ENCODE measurements at places on chromosomes 3 and 15. TPM values are rescaled to one million over a fixed set of nuclear protein-coding genes. Genes with fewer than 3 reads are reported as not detected.

DNA sequence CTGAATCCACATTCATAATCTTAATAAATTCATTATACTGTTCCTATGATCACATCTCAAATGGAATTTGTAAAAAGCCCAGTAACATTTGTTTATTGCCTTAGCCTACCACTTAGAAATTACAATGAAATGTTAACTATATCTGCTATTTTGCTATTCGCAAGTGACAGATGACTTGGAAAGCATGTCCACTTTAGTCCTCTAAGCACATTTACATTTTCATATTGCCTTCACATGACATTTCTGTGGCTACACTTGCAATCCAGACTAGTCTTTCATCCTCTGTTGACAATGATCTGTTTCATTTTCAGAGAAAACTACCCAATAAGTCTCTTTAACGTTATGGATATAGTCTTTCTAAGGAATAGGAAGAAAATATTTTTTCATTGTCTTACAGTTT lies 741.8 kb downstream of the FHIT start:
- no peak overlapping the region for H3K27ac ChIP-seq
- no peaks in the 10 kb centered on the region for H3K4me1 ChIP-seq
- H3K36me3 ChIP-seq, result no peaks in the 10 kb centered on the region
- H3K4me3 ChIP-seq, result no peak overlapping the region

DNA sequence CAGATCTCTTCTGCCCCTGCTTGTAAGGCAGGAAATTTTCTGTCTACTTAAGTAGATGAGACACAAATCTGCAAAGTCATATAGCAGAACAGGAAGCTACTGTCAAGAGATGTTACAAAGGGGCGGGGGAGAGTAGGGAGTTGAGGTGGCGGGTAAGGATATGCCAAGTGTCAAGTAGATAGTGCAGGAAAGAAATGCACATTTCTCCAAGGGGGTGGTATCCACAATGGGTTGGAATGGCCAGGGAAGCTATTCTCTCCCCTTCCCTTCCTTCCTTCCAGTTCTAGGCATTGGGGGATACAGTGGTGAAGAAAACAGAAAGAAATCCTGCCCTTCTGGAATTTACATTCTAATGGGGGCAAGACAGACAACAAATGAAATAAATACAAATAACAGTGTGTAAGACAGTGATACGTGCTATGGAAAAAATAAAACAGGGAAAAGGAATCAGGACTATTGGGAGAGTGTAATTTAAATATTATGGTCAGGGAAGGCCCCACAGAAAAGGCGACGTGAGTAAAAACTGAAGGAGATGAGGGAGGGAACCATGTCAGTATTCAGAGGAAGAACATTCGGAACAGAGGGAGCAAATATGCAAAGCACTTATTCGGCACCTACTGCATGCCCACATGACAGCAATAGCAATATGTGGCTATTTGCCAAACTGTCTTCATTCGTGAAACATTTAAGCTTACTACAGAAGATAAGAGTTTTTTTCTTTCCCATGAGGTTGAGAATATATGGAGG lies 42.8 kb upstream of the RNU6-1 start:
- H3K4me1 ChIP-seq, result peaks cover 14% of the 10 kb centered on the region
- no peak overlapping the region for H3K27ac ChIP-seq
- DNase-seq, result no peak
- H3K36me3 ChIP-seq, result no peaks in the 10 kb centered on the region
- no peak overlapping the region for H3K4me3 ChIP-seq
- no peaks in the 10 kb centered on the region for H3K27me3 ChIP-seq

DNA sequence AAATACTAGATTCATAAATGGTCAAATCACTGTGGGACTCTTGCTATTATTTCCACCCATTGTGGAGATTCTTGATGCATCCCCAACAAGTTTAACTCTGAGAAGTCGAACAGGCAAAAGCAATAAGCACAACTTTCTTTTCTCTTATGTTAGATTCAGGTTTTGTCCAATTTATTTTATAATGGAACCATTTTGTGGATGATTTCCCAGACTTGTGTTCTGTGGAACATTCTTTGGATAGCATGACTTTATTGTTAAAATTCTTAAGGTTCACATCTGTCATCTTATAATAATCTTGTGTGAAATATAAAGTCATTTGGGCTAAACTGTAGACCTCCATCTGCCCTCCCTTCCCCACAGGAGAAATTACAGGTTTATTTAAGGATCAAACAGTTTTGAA lies 213.7 kb downstream of the LPP start:
- no peak overlapping the region for H3K4me3 ChIP-seq
- H3K27me3 ChIP-seq, result no peaks in the 10 kb centered on the region
- H3K27ac ChIP-seq, result no peak overlapping the region
- H3K36me3 ChIP-seq, result no peaks in the 10 kb centered on the region
- no peak for DNase-seq

The MNS1 gene
- 4.0 TPM for total RNA-seq

DNA sequence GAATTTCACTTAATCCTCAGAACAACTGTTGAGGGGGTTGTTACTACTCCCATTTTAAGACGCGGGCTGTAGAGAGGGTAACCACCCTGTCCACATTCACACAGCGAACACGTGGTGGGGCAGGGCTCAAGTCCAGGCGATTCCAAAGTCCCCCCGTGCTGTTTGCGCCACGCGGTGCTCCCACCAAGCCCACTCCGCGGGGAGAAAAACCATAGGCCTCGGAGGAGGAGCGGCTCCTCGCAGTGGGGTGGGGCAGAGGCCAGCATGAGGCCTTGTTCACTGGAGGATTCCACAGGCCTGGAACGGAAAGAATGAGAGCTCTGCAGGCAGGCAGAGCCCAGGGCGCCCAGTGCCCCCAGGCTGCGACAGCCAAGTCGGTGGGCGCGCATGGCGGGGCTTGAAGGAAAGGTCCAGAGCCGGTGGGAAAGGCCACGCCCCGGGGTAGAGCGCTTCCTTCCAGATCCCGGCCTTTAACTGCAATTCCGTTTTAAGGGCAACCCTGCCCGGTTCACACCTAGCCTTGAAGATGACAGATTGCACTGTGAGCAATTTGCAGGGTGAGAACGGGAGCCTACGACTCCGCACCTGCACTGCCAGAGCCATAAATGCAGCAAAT lies 161.8 kb upstream of the TBL1XR1 start:
- H3K4me1 ChIP-seq, result peaks cover 43% of the 10 kb centered on the region
- H3K36me3 ChIP-seq, result no peaks in the 10 kb centered on the region

The IGSF10 gene
- 0.99 TPM for total RNA-seq

DNA sequence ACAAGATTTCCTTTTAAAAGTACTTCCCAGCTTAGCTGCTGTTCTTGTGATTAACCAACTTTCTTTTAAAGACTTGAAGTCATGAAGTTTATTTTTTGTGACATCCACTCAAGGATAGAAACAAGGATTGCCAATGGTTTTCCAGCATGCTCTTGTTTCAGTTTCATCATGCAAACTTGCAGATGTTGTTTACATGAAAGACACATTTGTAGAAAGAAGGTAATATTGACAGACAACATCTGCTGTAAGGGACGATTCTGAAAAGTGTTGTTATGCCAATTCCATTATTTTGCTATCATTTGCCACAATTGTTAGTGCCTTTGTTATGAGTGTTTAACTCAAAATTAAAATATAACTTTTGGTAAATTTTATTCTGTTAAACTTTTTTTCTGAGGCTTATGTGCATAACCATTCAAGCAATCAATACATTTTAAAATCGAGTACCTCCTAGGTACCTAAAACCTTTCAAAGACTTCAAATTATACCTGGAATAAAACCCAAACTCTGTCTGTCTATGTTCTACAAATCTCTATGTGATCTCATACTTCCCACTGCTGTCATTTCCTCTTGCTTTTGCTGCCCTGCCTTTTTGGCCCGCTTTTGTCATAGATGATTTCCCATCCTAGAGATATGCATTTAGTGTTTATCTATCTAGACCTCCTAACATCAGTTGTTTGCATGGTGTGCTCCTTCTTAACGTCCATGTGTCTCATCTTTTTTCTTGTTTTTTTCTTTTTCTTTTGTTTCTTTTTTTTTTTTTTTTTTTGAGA lies 630.4 kb downstream of the NR2F2 start:
- no peaks in the 10 kb centered on the region for H3K27me3 ChIP-seq
- H3K4me1 ChIP-seq, result no peaks in the 10 kb centered on the region
- no peak for DNase-seq
- no peaks in the 10 kb centered on the region for H3K36me3 ChIP-seq

The CSPG4 gene
- 13.8 TPM for total RNA-seq

The MYRIP gene
- total RNA-seq, result 5.2 TPM

GRCh38 chr3:81962396-81962795 lies 201.0 kb upstream of the GBE1 start:
- DNase-seq, result no peak
- H3K4me3 ChIP-seq, result no peak overlapping the region
- H3K27me3 ChIP-seq, result no peaks in the 10 kb centered on the region
- no peaks in the 10 kb centered on the region for H3K4me1 ChIP-seq
- H3K27ac ChIP-seq, result no peak overlapping the region
- no peaks in the 10 kb centered on the region for H3K36me3 ChIP-seq

DNA sequence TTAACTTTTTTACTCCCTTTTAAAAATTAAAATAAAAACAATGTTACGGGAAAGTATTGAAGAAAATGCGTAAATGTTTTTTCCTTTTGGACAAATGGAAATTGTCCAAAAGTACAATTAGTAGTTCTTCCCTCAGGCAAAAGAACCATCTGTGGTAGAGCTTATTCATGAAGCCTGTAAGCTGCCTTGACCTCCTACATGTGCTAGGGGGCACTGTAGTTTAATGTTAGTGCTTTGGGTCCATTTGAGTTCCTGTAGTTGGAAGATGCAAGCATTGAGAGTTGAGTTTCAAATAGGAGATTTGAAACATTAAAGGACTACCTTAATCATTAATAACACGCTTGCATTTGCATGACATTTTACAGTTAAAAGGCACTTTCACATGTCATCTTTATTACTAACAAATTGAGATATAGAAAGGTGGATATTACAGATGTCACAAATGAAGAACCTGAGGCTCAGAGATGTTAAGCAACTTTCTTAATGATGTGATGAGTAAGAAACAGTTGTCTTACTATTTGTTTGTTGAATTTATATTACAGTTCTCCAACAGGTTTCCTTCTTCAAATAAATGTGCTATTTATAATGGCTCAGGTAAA lies 1.8 kb upstream of the ZNF385D start:
- H3K36me3 ChIP-seq, result no peaks in the 10 kb centered on the region
- DNase-seq, result peak; percentile 7
- H3K4me1 ChIP-seq, result no peaks in the 10 kb centered on the region
- H3K27ac ChIP-seq, result no peak overlapping the region
- no peaks in the 10 kb centered on the region for H3K27me3 ChIP-seq
- H3K4me3 ChIP-seq, result no peak overlapping the region

The FOXL2 gene
- not detected for total RNA-seq

The UBXN7 gene
- total RNA-seq, result 11.2 TPM

- H3K36me3 ChIP-seq, result no peaks in the 10 kb centered on the region
- no peak for DNase-seq
- H3K4me3 ChIP-seq, result no peak overlapping the region
- H3K4me1 ChIP-seq, result peaks cover 45% of the 10 kb centered on the region
- peak overlapping the region; percentile 46 for H3K27ac ChIP-seq
These were observed 11.0 kb downstream of the PRKCD start for GRCh38 chr3:53171827-53172505.

DNA sequence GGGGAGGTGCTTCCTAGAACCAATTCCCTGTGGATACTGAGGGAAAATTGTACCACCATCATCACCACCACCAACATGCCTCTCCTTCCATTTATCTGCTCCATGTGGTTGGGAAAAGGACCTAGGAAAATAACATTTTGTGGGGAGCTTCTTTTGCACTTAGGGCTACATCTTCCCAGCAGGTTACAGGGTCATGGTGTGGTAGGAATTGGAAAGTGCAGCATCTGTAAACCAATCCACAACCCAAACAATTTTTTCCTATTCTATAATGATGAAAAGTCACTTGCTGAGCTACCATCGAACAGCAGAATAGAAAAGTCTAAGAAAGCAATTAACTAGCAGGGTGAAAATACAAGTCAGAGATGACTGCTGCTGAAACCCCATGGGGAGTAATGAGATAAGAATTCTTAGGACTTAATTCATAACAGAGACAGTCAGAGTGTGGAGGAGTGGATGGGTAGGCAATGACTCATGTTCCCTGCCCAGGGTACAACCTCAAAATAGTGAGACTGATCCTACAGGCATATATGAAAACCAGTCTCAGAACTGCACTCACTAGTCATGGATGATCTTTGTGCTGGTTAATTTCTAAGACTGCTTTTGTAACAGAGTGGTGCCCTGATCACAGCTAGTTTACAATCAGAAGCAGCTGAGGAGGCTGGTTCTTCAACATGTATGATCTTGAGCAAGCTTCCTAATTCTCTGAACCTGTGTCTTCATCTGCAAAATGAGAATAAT lies 38.1 kb upstream of the LEKR1 start:
- no peak overlapping the region for H3K27ac ChIP-seq
- no peaks in the 10 kb centered on the region for H3K27me3 ChIP-seq
- no peaks in the 10 kb centered on the region for H3K36me3 ChIP-seq

The CLRN1 gene
- not detected for total RNA-seq

- H3K27ac ChIP-seq, result peak overlapping the region; percentile 94
- H3K4me3 ChIP-seq, result peak overlapping the region; percentile 89
- no peaks in the 10 kb centered on the region for H3K36me3 ChIP-seq
- peaks cover 36% of the 10 kb centered on the region for H3K4me1 ChIP-seq
These were observed 1.3 kb downstream of the TCF12 start for GRCh38 chr15:56919609-56920366.

DNA sequence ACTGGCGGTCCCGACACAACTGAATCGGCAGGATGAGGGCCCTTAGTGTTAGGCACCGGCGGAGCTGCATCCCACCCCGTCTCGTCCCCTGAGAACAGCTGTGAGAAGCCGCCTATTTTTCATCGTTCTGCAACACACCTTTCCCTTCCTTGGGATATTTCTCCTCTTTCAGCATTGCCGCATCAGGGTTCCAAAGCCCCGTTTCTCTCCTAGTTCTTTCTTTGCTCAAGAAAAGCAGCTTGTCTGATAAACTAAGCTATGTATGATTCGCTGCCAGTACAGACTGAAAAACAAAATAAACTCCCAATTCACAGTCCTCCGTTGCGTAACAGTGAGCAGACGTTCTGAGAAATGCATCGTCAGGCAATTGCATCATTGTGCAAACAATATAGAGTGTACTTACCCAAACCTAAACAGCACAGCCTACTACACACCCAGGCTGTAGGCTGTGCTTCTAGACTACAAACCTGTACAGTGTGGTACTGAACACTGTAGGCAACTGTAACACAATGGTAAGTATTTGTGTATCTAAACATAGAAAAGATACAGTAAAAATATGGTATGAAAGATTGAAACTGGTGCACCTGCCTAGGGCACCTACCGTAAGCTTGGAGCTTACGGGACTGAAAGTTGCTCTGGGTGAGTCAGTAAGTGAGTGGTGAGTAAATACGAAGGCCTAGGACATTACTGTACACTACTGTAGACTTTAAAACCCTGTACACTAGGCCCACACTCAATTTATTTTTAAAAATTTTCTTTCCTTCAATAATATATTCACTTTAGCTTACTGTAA lies 8.9 kb upstream of the ADAMTS17 start:
- no peak overlapping the region for H3K4me3 ChIP-seq
- no peaks in the 10 kb centered on the region for H3K36me3 ChIP-seq
- H3K27me3 ChIP-seq, result no peaks in the 10 kb centered on the region
- DNase-seq, result peak; percentile 72
- peak overlapping the region; percentile 98 for H3K27ac ChIP-seq

DNA sequence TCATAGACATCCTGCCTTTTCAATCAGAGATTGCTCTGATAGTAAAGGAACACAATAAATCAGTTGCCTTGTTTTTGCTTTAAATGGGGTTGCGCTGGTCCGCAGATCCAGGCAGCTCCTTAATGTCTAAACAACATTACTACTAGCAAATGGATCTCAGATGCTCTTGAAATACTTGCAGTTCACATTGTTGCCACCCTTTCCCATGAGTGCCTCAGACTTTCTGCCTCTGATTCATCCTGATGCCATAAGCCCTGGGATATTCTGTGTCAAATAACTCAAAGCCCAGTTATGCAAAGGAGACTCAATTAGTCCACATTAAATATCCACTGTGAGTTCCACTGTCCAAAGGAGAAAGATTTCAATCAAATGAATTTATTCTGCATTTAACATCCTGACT lies 196.7 kb downstream of the PLCH1 start:
- H3K27ac ChIP-seq, result no peak overlapping the region
- no peaks in the 10 kb centered on the region for H3K27me3 ChIP-seq
- no peak overlapping the region for H3K4me3 ChIP-seq
- no peaks in the 10 kb centered on the region for H3K36me3 ChIP-seq

Measured in body of pancreas (tissue), 4 donors.